ENCODE measurements at places on chromosomes 16 and 17.

GRCh38 chr16:71848622-71849021, 2.8 kb downstream of the ATXN1L start:
- no peak for DNase-seq

DNA sequence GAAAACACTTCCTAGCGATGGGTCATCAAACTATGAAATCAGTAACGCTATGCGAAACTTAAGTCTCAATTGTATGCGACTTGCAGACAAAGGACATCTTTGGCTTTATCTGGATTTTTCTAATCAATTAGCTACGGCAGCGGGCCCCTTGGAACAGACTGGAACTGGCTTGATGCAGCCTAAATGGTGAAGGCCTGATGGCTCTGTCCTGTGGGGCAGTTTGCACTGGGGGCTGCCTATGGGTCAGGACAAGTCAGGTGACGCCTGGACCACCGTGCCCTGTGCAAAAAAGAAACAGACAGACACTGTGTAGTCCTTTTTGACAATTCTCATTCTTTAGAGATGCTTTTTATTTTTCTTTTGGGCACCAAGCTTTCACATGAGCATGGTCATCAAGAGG, 22.0 kb downstream of the MTHFSD start:
- DNase-seq, result no peak

DNA sequence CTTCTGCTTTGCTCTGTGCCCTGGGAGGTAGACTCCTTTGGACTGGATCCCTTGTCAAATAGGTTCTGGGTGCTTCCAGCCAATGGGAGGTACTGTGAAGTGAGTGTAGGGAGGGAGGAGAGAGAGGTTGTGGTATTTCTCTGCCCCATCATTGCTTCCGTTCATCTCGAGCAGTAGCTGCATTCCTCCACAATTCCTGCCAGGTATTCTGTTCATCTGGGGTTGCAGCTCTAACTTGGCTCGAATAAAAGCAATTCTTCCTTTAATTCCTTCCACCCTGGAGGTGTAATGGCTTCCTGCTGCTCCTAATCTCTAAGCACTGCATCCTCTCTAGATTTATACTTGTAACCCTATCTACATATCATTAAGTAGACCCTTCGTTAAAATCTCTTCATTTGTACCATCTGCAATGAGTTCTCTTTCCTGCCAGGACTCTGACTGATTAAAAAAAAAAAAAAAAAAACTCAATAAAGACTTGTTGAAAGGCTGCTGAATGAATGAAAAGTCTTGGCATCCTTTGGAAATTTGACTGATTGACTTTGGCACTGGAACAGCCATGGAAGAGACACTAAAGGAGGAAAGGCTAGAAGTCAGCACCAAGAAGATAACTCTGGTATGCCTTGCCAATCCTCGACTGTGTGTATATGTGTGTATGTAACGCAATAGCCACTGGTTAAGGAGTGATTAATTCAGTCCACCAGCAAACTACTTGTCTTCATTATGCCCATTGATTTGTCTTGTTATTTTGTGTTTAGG, 616.9 kb upstream of the SOX9 start:
- no peak for DNase-seq

GRCh38 chr16:3754081-3754703, 36.9 kb upstream of the TRAP1 start:
- DNase-seq, result no peak

DNA sequence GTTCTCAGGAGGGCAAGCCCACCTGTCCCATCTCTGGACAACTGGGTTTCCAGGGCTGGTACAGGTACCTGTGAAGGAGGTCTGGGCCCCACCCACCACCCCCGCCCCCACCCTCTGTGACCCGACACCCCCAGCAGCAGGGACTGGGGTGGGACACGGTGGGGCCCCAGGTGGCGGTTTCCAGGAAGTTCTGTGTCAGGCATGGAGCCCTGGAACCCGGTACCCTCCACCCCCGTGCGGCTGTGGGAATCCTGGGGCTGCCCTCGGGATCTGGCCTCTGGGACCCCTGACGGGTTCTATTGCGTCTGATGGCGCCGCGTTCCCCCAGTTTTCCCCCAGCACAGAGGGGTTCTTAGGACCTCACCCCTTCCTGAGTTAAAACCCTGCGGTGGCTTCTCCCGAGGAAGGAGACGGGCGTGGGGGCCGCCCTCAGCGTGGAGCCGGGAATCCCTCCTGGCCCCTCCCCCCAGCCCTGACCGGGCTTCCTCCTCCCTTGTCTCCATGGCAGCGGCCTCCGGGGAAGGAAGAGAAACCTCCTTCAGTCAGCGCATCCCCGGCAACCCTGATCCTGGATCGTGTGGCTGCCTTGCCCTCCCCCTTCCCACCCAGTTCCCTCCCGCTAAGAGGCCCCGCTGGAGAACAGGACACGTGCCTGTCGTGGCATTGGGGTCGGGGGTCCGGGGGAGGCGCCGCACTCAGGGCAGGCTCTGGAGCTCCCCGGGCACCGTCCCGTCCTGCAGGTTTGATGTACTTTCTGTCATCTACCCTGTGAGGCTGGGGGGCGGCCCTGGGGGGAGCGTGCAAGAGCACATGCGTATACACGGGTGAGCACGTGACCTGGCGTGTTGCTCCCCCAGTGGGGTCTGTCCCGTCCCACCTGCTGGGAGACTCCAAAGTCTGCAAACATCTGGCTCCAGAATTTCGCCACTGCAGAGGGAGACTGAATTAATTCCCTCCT, 30.3 kb downstream of the CACNA1H start:
- peak; percentile 82 for DNase-seq

DNA sequence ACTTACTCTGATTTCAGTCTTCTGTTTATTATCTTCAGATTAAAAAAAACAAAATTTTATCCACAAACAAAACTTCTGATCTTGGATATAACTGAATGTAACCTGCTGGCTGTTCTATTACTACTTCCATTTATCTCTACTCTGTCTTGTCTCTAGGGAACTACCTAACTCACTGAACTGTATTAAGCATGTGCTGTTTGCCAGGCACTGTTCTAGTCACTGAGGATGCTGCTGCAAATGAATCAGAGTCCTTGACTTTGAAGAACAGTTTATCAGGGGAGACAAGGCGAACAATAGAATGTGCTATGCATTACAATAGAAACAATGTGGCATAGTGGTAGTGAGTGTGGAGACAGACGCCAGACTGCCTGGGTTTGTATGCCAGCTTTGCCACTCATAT, 2.3 kb upstream of the ANKRD40 start:
- DNase-seq, result no peak

DNA sequence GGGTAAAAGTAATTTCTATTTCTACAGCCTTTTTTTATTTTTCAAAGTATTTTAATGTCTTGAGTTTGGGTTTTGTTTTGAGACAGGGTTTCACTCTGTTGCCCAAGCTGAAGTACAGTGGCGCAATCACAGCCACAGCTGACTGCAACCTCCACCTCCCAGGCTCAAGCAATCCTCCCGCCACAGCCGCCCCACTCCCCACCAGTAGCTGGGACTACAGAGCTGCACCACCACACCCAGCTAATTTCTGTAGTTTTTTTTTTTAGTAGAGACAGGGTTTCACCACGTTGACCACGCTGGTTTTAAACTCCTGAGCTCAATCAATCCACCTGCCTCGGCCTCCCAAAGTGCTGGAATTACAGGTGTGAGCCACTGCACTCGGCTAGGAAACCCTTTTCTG, 44.0 kb downstream of the TUBD1 start:
- no peak for DNase-seq

- DNase-seq, result no peak
Measured at GRCh38 chr16:1014771-1015495, 33.4 kb downstream of the SOX8 start.

DNA sequence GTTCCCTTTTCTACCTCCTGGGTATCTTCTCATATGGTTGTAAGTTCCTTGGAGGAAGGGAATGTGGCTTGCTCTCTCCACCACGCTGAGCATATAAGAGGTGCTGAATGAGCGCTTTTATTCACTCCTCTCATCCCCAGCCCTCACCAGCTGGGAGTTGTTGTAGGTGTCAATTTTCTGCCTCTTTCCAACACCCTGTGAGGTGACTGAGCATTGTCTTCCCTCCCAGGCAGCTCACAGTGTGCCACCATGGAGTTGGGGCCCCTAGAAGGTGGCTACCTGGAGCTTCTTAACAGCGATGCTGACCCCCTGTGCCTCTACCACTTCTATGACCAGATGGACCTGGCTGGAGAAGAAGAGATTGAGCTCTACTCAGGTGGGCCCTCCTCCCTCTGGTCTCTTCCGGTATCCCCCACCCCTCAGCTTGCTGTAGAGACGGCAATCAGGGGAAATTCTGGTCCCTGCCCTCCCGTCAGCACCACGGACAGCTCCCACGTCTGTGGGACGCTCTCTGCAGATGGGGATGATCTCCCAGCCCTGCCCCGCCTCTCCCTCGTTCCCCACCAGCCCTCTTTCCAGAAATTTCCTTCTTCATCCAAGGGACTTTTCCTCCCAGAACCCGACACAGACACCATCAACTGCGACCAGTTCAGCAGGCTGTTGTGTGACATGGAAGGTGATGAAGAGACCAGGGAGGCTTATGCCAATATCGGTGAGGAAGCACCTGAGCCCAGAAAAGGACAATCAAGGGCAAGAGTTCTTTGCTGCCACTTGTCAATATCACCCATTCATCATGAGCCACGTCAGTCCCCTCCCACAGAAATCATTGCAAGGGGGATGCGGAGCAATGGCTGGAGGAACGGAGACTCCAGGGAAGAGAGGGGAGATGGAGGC, 18.3 kb downstream of the CIITA start:
- DNase-seq, result no peak

DNA sequence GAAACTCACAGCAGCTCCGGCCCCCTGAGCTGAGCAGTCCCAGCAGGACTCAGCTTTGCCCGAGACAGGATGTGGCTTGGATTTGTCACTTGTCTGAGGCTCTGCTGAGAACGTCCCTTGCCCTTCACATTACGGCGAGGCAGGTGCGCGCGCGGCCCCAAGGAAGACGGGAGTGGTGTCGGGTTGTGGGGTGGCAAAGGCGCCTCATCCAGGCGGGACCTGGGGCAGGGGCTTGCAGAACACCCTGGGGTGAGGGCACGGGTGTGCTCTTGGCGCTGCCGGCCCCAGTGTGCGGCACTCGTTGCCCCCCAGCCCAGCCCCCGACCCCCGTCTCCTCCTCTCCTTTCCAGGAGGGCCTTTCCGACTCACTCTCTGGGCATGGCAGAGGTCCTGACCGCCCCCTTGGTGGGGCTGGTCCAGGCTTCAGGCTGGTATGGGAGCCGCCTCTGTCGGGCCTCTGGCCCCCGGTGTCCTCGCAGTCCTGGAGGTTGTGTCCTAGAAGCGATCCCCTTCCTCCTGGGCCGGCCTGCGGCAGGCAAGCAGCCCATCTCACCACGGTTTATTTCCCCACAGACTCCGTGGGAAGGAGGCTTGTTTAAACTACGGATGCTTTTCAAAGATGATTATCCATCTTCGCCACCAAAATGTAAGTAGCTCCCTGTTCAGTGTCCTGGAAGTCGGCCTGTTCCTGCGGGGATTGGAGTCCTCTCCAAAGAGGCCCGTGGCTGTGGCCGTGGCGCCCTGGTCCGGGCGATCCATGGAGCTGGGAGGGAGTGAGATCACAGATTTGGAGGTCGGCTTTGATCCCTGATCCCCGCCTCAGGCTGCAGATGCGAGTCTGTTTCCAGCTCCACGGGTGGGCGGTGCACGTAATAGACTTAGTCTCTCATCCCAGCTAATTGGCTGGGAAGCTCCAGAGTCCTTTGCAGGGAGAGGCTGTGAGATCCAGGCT, 5.9 kb downstream of the UBE2I start:
- no peak for DNase-seq

DNA sequence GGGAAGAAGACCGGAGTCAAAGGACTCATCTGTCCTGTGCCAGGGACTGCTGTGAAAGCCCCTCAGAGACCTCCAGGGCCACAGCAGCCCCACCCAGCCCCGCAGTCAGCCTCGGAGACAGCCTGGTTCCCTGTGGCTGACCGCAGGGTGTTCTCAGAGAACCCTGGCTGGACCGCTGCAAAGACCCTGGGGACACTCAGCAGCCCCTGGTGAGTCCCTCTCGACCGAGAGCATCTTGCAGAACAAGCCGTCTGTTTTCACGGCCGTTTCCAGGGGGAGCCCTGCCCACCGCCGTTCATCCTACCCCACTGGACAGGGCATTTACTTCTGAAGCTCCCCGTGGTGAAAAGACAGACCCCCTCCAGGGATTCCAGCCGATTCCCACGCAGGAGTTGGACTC, 10.3 kb downstream of the UBALD1 start:
- no peak for DNase-seq

- DNase-seq, result no peak
Measured at GRCh38 chr16:80778703-80779102, 25.7 kb downstream of the CDYL2 start.

GRCh38 chr17:51391982-51392654, 131.8 kb downstream of the UTP18 start:
- no peak for DNase-seq

DNA sequence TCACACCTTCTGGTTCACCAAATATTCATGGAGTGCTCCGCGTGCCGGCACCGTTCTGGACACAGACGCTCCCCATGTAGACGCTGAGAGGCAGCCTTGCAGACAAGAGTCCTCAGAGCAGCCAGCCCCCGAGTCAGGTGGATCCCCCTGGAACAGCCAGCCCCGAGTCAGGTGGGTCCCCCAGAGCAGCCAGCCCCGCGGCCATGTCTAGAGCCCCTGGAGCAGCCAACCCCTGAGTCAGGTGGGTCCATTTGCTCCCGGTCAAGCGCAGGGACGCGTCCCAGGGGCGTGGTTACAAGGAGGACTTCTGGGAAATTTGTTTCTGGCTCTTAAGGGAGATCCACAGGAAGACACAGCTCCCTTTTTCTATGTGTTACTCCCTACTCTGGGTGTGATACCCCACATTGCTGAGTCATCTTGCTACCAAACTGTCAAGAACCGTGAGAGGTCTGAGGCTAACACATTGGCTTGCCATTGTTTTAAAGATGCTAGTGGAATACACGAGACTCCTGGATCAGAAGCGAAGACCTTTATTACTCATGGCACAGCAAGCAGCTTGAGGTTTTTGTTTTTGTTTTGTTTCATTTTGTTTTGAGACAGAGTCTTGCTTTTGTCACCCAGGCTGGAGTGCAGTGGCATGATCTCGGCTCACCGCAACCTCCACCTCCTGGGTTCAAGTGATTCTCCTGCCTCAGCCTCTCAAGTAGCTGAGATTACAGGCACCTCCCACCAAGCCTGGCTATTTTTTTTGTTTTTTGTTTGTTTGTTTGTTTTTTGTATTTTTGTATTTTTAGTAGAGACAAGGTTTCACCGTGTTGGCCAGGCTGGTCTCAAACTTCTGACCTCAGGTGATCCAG, 43.3 kb upstream of the CBFA2T3 start:
- no peak for DNase-seq

- no peak for DNase-seq
Measured at GRCh38 chr17:70968302-70968701, 799.0 kb downstream of the KCNJ2 start.

- no peak for DNase-seq
Measured at GRCh38 chr17:75182319-75182568, 515 bp downstream of the SUMO2 start.

DNA sequence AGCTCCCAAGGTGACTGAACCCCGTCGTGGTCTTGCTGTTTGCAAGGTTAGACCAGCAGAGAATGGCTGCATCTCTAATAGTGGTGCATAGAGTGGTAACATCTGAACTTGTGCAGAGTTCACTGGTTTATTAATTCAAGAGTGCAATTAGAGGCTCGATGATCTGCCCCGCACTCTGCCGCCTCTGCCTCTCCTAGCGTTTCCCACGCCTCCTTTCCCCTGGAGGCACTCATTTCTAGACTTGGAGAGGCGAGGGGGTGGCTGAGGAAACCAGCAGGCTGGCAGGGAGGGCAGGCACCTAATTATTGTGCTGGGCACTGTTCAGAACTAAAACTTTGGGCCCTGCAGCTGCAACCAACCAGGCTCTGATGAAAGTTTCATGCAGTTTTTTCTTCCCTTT, 363.5 kb upstream of the EEF2KMT start:
- DNase-seq, result no peak
